Stimulated activated CD4-positive, alpha-beta T cell treated with anti-CD3 and anti-CD28 coated beads, Interleukin-1b, Interleukin-23, amount 100 ng/mL, for 1 hour (primary cell): ENCODE measurements at places on chromosomes 11 and 22.

DNA sequence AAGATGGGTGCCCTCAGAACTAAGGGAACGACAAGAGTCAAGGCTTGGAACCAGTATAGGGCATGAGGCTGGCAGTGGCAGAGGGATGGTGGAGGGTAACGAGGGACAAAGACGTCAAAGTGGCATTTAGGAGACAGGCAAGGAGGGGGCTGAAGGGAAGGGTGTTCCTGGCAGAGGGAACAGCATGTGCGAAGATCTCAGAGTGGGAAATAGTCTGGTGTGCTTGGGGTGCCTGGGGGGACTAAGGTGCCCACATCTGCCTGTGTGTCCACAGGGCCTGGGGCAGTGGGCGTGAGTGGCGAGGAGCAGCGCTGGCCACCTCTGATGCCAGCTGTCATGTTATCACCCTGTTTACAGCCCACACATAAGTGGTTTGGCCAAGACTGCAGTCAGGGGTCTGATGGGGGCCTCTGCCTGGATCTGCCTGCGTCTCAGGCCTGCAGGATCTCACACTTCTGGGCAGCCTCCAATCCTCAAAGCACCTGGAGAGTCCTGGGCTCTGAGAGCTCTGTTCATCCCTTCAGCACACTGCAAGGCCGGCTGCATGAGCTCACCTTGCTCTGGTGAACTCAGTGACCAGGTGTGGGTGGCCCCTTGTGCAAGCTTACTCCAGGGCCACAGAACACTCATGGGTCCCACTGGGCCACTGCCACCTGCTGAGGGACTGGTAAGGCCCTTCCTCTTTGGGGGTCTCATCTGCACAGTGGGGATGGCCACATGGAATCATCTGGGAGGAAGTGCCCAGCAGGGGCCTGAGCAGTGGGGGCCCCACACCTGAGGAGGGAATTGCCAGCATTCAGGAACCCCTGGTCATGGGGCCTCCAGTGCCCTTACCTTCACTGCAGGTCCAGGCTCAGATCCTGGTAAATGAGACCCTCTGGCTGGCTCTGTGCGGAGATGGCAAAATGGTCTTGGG, 89.7 kb upstream of the SHISAL1 start:
- DNase-seq = no peak

GRCh38 chr11:2686360-2687222, 13.2 kb downstream of the KCNQ1OT1 start:
- DNase-seq = no peak

GRCh38 chr22:45013138-45013537, 3.3 kb upstream of the PHF21B start:
- DNase-seq = no peak

GRCh38 chr11:95443386-95443785, 212.4 kb upstream of the SESN3 start:
- DNase-seq = no peak

- no peak for DNase-seq
These were observed 1.2 kb downstream of the CASP1 start for GRCh38 chr11:105033781-105034180.

DNA sequence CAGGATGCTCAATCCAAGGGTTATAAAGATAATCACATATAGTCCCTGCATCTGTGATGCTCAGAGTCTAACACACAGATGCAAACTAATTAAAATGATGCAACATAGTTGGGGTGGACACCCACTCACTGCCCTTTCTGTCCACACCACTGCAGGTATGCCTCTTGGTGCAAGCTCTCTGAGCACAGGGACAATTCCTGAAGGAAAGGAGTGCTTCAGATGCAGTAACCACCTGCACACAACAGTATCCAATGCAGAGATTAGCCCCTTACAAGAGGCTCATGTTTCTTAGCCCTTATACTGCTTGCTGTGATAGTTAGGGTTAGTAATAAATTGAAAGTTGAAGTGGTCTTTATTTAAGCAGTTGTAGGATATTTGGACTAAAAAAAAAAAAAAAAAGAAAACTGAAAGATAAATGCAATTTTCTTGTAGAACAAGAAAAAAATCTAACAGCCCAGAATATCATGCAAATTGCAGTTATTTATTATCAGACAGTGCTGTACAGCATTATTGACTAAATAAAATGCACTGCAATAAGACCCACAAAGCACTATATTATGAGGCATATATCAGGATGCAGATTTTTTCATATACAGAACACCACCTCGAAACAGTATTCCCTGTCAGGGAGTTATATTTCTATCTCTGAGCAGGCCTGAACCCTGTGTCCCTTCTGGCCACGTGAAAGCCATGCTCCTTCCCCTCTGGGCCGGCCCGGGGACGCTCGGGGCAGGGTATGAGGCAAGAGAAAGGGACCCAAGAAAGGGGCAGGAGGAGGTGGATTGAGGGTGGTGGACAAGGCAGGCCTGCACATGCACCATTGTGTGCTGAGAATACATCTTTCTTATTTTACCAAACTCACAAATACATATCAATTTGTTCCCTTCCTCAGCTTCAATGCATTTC, 260.2 kb downstream of the OPCML start:
- DNase-seq = no peak

GRCh38 chr11:109892321-109892794, 200.8 kb upstream of the ZC3H12C start:
- DNase-seq = no peak

GRCh38 chr11:1339066-1339675, 29.7 kb upstream of the TOLLIP start:
- DNase-seq = no peak

GRCh38 chr11:78450866-78451265, 33.2 kb upstream of the GAB2 start:
- DNase-seq = no peak

DNA sequence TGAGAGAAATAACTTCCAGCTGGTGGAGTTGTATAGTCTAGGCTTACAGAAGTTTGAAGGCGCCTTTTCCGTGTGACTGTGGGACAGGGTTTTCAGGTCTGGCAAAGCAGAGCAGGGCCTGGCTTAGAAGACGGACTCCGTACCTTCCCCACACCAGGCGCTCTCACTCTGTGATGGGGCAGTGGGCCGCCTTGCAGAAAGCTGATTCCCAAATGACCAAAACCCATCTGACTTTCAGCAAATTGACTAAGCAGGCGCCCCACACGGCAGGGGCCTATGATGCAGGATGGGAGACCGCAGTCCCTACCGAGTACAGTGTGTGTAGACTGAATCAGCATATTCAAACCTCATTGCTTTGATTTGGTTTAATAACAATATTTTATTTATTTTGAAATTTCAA, 85.8 kb upstream of the TMEM45B start:
- DNase-seq = no peak

GRCh38 chr11:105226091-105226490, 86.5 kb upstream of the CARD18 start:
- DNase-seq = no peak

- DNase-seq = no peak
These were observed 72.9 kb upstream of the EED start for GRCh38 chr11:86171627-86172026.

GRCh38 chr22:42773167-42773566, 52.5 kb upstream of the A4GALT start:
- DNase-seq = no peak

- no peak for DNase-seq
These were observed 8.6 kb downstream of the SERPINH1 start for GRCh38 chr11:75570559-75571139.

- DNase-seq = no peak
These were observed 1.5 kb downstream of the TMEM121B start for GRCh38 chr22:17119481-17120202.

- no peak for DNase-seq
These were observed 9.3 kb downstream of the OOSP4A start for GRCh38 chr11:59973097-59973496.

GRCh38 chr11:97123237-97123636, 733.4 kb downstream of the JRKL start:
- DNase-seq = no peak

- DNase-seq = no peak
These were observed 8.7 kb downstream of the CENATAC start for GRCh38 chr11:119006656-119007055.

DNA sequence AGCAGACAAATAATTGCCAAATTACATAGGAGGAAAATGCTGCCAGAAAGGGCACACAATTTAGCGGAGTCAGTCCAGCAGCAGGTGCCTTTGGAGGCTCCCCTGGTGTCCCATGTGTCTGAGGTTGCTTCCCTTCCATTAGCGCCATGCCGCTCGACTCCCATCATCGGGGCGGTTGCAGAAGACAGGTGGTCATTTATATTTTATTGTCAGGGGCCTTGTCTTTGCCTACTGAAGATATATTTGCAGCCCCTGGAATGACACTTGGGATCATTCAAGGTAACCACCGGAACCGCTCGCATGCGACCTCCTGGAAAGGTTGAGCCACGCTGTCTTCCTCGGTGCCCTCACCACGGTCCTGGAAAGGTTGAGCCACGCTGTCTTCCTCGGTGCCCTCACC, 298.3 kb downstream of the TBC1D22A start:
- no peak for DNase-seq

DNA sequence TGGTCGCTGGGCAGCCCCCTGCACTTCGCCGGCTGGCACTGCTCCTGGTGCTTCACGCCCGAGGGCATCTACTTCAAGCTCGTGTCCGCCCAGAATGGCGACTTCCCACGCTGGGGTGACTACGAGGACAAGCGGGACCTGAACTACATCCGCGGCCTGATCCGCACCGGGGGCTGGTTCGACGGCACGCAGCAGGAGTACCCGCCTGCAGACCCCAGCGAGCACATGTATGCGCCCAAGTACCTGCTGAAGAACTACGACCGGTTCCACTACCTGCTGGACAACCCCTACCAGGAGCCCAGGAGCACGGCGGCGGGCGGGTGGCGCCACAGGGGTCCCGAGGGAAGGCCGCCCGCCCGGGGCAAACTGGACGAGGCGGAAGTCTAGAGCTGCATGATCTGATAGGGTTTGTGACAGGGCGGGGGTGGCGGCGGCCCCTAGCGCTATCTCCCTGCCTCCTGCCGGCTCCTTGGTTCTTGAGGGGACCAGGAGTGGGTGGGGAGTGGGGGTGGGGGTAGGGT, 13.5 kb upstream of the MIEF1 start:
- DNase-seq = no peak

DNA sequence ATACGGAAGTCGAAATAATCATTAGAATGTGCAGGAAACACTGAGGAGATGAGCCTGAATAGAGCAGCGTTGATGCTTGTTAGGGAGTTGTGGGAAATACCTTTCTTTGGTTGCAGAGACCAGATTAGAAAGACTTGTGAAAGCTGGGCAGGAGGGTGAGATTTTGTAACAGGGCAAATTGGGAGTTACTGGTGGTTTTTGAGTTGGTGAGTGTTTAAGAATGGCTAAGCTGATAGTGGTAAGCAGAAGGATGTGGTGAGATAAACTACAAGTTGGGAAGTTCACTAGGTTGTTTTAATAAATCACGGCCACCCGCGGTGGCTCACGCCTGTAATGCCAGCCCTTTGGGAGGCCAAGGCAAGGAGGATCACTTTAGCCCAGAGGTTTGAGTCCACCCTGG, 34.4 kb downstream of the MCAM start:
- no peak for DNase-seq

DNA sequence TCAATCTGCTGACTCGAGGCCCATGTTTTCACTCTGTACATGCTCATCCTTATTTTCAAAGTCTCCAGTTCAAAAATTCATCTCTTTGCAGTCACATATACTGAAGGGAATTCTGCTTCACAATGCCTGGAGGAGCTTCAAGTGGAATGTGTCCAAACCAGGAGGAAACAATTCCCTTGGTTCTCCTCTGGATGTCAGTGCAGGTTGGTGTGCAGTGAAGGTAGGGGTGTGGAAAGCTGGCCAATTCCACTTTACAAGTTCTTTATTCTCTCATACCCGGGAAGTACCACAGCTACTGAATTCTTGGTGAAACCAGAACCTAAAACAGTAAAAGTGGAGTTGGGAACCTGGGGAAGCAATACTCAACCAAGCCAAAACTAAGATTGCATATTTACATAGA, 57.3 kb downstream of the BDNF start:
- no peak for DNase-seq

DNA sequence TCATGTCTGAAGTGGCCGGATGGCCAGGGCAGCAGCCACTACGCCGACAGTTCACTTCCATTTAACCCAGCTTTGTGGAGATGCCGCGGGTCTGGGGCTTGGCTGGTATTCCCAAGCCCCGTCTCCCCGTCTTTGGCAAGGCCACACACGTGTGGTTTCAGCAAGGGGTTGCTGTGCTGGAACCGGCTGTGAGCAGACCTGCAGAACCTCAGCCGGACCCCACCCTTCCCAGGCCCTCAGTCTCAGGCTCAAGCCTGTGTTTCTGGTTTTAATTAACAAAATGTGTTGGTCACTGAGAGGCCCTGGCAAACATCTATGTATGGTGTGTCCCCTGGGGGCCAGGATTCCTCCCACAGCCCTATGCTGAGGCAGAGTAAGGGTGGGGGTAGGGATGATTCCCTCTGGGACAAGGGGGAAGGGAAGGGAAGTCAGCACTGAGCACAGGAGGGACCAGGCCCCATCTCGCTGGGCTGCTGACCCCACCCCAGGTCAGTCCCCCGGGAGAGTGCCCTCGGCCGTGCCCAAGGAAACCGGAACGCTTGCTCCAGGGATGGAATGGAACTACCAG, 9.3 kb downstream of the OSBPL5 start:
- no peak for DNase-seq

- no peak for DNase-seq
These were observed 79.0 kb downstream of the TTC28 start for GRCh38 chr22:28600546-28601143.

- no peak for DNase-seq
These were observed 48.7 kb downstream of the KCNQ1OT1 start for GRCh38 chr11:2651054-2651617.

DNA sequence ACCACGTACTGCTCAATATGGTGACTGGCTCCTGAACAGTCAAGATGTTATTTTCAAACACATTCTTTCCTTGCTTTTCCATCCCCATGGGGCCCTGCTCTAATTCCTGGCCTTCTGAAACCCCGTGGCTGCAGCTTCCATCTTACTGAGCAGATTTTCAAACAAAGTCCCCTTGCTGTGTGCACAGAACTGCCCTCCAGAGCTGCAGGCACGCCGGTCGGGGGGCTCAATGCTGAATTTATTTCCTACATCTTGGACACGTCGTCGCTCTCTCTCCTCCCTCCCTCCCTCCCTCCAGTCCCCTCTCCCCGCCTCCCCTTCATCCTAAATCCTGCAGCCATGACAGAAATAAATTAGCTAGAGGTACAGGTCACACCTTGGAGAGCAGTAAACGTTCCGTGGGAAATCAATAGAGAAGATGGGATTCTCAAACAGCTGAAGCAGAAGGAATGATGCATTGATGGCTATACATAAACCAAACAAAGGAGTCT, 243.1 kb upstream of the BLID start:
- no peak for DNase-seq
